ENCODE measurements at places on chromosomes 7 and 10.

DNA sequence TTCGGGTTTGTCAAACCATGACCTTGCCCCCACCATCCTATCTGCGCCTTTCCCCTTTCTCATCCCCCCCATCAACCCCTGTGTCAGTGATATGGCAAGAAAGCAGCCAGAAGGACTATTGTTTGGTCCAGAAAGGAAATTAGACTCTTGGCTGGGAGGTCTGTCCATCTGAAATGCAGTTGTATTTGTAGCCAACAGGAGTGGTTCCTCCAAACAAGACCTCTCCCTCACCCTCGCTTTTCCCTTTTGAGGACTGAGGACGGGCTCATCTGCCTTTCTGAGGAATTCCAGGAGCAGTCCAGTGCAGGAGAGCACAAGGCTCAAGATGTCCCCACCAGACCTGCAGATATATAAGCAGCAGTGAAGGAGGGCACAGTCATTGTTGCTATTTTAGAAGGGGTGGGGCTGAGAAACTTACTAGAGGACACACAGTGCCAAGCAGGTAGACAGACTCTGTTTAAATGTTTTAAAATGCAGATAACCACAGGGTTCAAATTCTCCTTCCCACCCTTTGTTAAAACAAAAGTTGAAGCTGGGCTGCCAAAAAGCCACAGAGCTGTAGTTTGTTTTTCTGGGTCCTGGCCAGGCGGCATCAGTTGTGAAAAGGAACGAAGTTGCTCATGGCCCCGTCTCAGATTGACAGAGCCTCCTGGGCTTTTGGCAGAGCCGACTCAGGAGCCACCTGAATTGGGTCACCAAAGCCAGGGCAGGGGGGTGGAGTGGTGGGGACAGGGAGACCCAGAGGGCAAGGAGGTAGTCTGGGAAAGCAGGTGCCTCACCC, 37.3 kb downstream of the CYP17A1 start:
- DNase-seq = no peak

DNA sequence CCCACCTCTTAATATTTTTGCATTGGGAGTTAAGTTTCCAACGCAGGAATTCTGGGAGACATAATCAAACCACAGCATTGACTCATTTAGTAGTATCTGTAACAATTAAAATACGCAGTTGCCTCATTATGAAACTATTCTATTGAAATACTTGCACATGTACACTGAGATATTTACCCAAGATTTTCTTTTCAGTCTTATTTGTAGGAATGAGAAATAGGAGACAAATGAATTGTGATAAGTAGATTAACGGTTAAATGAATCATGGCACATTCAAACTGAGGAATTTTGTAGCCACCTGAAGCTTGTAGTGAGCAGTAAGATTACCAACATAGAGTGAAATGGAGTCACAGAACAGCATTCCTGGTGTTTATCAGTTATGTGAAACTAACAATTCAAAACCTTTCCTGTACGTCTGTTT, 18.1 kb downstream of the RP9 start:
- DNase-seq = no peak

GRCh38 chr7:131104596-131105293, 222.9 kb upstream of the MKLN1 start:
- no peak for DNase-seq

GRCh38 chr10:307659-308058, 172.4 kb downstream of the ZMYND11 start:
- DNase-seq = no peak

GRCh38 chr10:14539176-14539575, 208.5 kb upstream of the FRMD4A start:
- no peak for DNase-seq

GRCh38 chr10:77892021-77892739, 34.4 kb downstream of the DLG5 start:
- DNase-seq = no peak

GRCh38 chr7:130274983-130275591, 8.4 kb downstream of the CPA2 start:
- no peak for DNase-seq

DNA sequence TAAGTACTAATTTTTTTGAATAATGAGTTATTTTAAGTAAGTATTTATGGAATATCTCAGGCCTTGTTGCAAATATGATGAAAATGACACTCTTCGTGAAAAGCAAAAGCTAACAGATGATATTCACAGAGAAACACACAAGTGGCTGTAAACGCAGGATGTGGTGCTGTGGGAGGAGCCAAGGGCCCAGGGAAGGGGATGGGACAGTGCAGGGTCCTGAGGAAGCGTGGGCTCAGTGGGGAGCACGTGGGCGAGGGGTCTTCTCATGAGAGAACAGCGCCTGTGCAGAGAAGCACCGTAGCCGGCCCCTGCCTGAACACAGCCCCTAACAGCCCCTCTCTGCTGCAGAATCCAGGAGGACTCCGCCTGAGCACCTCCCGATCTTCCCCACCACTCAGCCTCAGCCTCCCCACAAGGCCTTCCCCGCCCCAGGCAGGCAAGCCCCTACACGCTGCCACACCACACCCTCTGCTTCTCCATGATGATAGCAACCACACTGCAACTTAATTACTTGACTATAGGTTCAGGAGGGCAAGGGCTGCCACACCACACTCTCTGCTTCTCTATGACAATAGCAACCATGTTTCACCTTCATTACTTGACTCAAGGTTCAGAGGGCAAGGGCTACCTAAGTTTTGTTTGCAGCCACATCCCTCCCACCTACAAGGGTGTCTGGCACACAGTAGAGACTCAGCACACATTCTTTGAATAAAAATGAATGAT, 152.6 kb upstream of the RNF32 start:
- DNase-seq = no peak

GRCh38 chr10:114094795-114095194, 51.1 kb downstream of the ADRB1 start:
- no peak for DNase-seq

DNA sequence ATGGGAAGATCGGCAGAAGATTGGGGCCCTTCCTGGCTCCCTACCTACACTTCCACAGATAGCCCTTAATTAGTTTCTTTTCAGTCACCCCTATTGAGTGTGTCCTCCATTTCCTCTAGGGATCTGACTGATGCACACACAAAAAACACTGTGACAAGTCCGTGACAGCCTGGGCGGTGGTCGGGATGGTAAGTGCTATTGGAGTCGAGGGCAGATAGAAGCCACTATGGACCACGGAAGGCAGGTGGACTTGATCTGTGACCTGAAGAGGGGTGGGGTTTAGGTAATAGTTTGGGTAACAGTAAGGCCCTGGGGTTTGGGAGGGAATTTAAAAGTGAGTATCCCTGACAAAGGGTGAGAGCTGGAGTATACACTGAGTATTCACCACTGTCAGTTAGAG, 53.0 kb downstream of the PDK4 start:
- DNase-seq = no peak

- DNase-seq = no peak
Observed at GRCh38 chr10:99765672-99766301, 16.7 kb upstream of the ABCC2 start.

DNA sequence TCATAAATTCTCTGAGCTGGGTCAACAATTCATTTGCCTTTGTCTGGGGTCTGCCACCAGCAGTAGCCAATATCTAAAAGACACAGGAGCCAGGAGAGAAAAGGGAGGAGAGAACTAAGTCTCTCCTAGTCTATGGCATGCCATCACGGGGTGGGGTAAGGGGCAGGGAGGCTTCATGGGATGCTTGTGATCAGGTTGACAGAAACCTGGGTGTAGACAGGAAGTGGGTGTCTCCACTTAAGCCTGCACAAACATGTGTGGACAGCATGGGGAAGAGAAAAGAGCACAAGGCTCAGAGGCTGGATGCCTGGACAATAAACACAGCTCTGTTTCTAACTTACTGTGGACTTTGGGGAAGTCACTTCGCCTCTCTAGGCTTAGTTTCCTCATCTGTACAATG, 11.5 kb upstream of the C10orf53 start:
- no peak for DNase-seq

Measured in suppressor macrophage (primary cell).